ENCODE measurements at places on chromosomes 12 and 14.

DNA sequence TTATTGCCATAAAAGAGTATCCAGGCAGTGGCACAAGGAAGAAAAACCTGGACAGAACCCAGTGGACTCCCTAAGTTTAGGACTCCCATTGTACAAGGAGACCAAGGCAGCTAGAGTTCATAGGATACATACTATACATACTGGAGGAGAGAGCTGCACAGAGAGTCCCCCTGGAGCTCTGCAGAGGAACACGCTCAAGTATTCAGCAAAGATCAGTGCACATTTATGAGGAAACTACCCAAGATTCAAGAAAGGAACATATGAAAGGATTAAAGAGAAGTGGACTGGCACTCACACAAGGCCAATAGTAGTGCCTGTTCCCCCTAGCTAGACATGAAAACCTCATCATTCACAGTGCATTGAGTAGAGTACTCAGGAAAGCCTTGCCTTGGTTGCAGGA is 43.0 kb upstream of the CHPT1 start:
- DNase-seq: no peak

- DNase-seq: no peak
Observed at GRCh38 chr14:97640031-97640430, 842.8 kb downstream of the VRK1 start.

GRCh38 chr12:79057540-79057939 is 193.0 kb downstream of the SYT1 start:
- DNase-seq: no peak

GRCh38 chr12:38389614-38390013 is 73.0 kb downstream of the ALG10B start:
- no peak for DNase-seq
